CD8-positive, alpha-beta T cell (primary cell): ENCODE measurements at places on chromosomes 4 and X.

- peak; percentile 34 for DNase-seq
These were observed 518 bp upstream of the CNKSR2 start for GRCh38 chrX:21373637-21374162.

GRCh38 chrX:48794911-48795515 lies 6.9 kb upstream of the HDAC6 start:
- no peak for DNase-seq

DNA sequence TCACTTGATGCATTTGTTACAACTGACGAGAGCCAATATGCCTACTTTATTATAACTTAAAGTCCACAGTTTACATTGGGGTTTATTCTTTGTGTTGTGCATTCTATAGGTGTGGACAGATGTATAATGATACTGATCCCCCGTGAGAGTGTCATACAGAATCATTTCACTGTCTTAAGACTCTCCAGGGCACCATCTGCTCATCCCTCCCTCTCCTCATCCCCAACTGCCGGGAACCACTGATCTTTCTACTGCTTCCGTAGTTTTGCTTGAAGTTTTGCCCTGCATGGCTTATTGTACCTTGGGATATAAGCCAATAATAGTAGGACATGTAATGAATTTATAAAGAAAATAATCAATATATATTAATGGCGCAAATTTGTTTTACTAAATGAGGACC lies 137.8 kb upstream of the MSX1 start:
- no peak for DNase-seq

GRCh38 chr4:108941904-108942430 lies 179.1 kb upstream of the ETNPPL start:
- no peak for DNase-seq

GRCh38 chrX:38342853-38343778 lies 9.3 kb upstream of the OTC start:
- DNase-seq: no peak

GRCh38 chrX:123184866-123185276 lies 793 bp downstream of the GRIA3 start:
- no peak for DNase-seq

- peak; percentile 33 for DNase-seq
These were observed 12.1 kb upstream of the TLR8 start for GRCh38 chrX:12894074-12895030.

DNA sequence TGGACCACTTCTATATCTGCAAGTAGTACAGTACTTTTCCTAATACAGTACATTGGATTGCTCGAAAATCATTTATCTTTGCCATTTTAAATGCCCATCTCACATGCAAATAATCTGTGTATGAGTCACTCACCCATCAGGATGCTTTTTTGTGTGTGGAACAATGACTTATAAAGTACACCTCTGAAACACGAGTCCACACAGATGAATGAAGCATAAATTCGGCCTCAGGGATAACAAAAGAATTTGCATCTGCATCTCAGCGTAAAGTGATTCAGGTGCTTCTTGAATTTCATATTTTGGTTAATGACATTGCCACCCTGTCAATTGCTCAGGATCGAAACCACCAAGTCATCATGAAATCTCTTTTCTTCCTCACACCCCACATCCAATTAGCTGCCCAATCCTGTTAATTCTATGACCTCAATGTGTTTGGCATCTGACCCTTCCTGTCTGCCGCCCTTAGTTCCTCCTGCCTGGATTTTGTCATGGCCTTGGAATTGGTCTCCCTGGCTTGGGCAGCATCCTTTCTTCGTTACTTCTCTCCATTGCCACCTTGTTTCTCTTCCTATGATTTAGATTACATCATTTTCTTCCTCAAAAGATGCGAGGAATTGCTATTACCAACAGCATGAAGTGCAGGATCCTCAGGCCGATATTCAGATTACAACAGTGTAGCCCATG lies 161.6 kb upstream of the MID1 start:
- no peak for DNase-seq

- DNase-seq: no peak
These were observed 221.6 kb upstream of the LCORL start for GRCh38 chr4:18242919-18243693.

DNA sequence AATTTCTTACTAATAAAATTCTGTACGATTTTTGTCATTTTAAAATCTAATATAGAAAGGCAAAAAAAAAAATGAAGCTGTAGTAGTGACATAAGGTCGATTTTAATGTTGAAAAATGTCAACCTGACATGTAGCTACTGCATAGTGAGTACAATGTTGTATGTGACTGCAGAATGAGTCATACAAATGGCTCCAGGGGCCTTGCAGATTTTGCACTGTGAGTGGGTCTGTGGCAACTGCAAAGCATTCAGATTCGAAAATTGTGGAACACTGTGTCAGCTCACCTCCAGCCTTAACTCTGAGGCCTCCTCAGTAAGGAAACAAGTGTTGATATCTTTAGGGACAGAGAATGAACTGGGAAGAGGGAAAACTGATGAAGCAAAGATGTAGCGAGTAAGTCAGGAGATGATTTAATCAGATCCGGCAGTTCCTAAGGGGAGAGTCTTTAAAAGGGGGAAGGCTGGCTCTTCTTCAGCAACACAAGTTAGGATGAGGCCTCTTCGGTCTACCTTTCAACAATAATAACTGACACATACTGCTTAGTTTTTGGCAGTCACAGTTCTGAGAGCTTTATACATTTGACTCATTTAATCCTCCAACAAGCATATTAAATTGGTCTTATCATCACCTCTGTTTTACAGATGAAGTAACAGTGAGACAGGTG lies 24.9 kb downstream of the TKTL2 start:
- no peak for DNase-seq

DNA sequence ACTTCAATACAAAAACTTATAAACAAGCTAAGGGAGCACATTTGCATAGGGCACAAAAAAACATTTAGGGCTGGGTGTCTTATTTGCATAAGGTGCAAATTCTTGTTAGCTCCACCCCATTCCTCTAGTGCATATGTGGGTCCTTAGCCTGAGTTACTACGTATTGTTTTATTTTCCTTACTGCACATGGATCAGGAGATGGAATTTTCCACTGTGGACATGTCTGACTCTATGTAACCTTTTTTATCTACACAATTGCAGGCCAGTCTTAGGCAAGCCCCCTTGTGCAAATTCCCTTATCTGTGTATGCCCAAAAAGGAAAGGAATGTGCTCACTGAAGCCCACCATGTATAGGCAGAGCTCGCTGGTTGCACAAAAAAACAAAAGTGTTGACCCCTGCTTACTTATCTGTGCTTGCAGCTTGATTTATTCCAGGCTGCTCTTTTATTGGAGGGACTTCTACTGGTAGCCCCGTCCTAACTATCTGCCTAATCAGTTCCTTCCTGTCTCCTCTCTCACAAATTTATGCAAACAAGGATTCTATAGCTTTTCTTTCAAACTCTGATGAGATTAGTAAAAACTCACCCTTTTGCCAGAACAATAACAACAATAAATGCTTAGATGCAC lies 359.0 kb upstream of the MAGEB16 start:
- DNase-seq: no peak

- no peak for DNase-seq
These were observed 39.3 kb downstream of the LNX1 start for GRCh38 chr4:53551958-53552357.

- DNase-seq: no peak
These were observed 25.1 kb downstream of the RRAGB start for GRCh38 chrX:55742649-55743048.

DNA sequence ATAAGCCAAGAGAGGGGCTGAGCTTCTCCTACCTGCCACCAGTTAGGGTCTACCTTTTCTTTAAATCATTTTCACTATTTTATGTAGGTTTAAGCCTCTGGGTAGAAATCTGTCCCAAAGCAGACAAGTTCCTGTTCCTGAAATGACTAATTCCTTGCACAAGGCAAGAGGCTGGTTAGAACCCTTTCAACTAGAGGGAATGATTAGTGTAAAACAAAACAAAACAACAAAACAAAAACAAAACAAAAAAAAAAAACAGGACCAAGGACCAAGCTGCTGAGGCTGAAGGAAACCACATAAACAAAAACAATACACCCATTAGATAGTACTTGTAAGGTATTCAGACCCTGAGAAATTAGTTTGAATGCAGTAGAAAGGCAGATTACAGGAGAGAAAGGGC lies 62.7 kb downstream of the MAML3 start:
- no peak for DNase-seq

DNA sequence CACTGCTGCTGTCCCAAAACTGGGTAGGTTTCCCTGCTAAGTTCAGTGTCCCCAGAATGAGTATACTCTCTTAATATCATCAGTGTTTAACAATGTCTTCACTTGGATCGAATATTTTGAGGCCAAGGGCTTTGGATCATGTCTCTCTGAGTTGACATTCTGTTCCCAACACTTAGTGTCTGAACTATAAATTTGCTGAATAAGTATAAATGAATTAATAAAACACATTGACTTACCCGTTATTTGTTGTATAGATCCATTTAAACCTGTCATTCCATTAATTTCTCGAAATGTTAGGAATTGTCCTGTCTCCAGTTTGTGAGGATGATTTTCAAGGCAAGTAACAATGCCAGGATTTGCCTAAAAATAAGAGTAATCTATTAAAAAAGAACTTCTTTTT lies 32.6 kb downstream of the UBA6 start:
- no peak for DNase-seq

- no peak for DNase-seq
These were observed 36.3 kb downstream of the HTT-AS start for GRCh38 chr4:3037957-3038461.

DNA sequence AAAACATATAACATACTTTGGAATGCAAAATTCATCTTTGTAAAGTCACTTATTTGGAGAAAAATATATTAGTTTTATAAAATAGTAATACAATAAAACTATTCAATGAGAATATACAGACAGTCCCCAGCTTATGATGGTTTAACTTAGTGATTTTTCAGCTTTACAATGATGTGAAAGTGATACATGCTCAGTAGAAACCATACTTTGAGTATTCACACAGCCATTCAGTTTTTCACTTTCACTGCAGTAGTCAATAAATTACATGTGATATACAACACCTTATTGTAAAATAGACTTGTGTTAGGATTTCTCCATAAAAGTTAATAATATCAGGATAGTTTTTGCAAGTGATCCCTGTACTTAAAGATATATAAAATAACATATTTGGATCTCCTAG lies 436.0 kb downstream of the CENPC start:
- no peak for DNase-seq

- DNase-seq: no peak
These were observed 140.9 kb upstream of the KLF3 start for GRCh38 chr4:38523054-38523453.

- DNase-seq: no peak
These were observed 6.9 kb upstream of the ARX start for GRCh38 chrX:25022499-25023325.

DNA sequence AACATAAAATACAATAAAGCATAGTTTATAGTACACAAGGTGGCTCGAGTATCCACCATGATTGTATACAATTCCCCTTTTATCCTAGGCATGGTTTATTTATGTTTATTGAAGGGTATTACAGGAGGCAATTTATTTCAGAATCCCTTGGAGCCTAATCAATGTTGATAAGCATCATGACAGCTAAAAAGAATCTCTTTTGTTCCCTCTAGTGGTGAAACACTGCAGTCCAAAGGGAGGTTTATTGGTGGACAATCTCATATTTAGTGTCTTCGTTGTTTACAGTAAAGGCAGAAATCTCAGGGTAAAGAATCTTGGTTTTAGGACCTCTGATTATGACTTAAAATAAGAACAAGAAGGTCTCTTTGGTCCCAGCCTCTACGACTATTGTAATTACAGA lies 1712.5 kb downstream of the C4orf33 start:
- no peak for DNase-seq

- no peak for DNase-seq
These were observed 5.4 kb downstream of the AMELX start for GRCh38 chrX:11298600-11298999.

DNA sequence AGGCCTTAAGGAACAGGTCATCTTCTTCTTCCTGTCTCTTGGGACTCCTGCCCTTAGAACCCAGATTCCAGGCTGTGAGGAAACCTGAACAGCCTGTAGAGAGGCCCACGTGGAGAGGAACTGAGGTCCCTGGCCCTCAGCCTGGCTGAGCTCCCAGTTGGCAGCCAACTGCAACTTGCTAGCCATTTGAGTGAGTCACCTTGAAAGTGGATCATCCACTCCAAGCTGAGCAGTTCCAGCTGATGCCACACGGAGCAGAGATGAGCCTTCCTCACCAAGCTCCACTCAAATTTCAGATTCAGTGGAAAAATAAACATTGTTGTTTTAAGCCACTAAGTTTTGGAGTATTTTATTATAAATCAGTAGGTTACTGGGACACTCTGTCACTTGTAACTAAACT lies 392.5 kb downstream of the BCOR start:
- no peak for DNase-seq

DNA sequence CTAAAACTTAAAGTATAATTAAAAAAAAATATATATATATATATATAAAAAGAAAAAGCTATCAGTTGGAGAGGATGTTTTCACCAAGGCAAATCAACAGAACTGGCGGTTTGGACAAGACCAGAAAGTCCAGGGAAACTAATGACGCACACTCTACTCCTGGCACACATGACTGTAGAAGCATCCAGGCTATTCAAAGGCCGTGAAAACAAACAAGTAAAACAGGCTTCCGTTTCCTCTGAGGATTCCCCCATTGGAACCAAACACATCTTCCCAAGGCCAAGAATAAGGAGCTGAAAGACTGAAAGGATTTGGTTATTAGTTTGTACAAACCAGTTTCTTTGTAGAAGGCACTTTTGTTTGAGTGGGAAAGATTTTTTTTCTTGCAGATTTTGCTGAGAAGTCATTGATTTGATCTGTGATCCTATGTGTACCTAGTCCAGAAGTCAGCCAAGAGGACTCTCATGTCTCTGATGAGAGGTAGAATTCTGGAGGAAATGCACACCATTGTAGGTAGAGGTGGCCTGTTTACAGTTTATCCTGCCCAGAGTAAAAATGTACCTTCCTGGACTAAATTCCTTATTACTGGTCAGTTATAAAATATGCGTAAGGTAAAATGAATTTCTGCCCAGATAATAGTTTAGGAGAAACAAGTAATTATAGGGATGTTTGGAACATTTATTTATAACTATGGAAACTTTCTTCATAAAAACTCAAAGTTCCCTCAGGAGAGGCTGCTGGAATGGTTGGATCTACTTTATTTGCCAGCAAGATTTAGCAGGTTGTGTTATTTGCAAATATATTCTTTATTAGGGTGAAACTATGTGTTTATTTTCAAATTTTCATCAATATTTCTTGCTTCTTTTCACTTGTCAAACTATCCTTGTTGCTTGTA lies 66.5 kb downstream of the DMP1 start:
- DNase-seq: no peak

- no peak for DNase-seq
These were observed 148.6 kb downstream of the STK32B start for GRCh38 chr4:5199912-5200311.

DNA sequence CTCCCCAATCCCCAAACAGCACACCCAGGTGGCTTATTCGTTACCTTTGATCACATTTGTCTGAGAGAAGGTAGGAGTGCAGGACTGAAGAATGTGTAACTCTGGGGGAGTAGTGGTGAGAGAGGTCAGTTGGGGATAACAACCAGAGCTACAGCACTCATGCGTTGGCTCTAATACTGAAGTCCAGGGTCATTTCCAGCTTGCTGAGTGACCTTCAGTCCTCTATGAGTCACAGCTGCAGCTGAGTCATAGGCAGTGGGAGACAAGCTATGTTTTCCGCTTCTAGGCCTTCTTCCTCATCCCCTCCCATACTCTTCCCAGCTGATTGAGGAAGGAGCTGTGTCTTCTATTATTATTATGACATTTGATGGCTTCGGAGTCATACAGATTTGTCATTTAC lies 31.6 kb upstream of the CT47C1 start:
- DNase-seq: no peak
